Ecto neural progenitor cell (in vitro differentiated cells): ENCODE measurements at places on chromosomes 2 and 18.

DNA sequence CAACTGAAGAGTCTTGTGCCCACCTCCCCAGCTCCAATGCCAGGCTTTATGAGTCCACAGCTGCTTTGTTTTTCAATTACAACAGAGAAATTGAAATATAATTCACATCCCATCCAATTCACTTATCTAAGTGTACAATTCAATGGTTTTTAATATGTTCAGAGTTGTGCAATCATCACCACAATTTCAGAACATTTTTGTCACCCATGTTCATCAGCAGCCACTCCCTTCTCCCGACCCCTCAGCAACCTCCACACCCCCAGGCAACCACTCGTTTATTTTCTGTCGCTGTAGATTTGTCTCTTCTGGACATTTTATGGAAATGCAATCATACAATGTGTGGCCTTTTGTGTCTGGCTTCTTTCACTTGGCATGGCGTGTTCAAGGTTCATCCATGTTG lies 23.3 kb downstream of the INHBB start:
- no peak for DNase-seq

GRCh38 chr18:74233933-74234325 lies 57.8 kb downstream of the CYB5A start:
- no peak for DNase-seq

DNA sequence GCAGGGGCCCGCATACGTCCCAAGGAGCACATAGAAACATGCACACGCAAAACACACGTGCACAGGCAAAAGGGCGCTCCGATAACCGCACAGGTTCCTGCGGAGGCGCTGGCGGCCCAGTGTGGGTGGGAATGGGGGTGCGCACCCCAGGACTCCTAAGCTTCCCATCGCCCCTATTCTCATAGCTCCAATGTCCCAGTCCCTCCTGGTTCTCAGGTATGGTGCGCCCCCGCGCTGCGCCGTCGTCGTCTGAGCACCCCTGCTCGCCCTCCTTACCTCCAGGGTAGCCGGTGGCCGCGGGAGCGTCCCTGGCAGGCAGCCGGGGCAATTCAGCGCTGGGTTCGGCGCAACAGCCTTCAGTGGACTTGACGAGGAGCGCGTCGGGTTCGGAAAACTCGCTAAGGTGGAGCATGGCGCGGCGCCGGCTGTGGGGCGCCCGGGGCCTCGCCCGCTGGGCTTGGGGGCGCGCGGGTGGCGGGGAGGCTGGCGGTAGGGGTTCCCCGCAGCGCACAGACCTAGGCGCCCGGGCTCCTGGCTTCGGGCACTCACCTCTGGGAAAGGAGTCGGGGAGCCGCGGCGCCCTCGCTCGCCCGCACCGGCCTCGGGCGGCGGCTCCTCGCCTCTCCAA lies 328 bp downstream of the EGR4 start:
- peak; percentile 55 for DNase-seq

DNA sequence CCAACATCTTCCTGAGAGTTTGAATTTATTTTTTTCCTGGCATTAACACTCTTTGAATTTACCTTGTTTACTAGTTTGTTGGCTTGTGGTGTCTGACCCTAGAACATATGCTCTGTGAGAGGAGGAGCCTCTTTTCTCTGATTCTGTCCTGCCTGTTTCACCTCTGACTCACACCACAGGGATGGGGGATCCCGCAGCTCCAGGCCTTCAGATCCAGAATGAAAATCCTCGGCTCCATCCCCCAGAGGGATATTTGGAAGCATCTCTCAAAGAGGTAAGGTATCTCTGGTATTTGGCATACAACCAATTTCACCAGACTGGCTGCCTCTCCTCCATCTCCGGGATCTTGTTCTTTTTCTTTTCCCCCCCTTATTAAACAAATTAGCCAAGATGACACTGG lies 104.7 kb downstream of the GPR39 start:
- no peak for DNase-seq

GRCh38 chr18:26134107-26134506 lies 438 bp downstream of the PSMA8 start:
- no peak for DNase-seq

DNA sequence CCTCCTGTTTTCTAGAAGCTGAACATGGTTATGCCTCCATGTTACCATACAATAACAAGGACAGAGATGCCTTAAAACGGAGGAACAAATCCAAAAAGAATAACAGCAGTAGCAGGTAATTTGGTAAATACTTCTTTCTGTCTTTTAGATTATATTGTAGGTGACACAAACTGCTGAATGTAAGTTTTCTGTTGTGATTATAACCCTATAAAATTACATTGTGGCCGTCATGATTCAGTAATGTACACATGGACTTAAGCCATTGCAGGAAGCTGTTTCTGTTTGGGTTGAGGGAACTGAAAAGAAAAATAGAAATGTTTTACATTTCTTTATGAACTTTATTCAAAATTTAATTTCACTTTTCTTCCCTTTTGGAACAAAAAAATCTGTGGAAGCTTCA lies 1.2 kb downstream of the MXD1 start:
- DNase-seq: no peak

GRCh38 chr18:70418546-70419311 lies 129.9 kb downstream of the SOCS6 start:
- no peak for DNase-seq

- DNase-seq: no peak
These were observed 852.1 kb downstream of the CPS1 start for GRCh38 chr2:211408483-211408891.

DNA sequence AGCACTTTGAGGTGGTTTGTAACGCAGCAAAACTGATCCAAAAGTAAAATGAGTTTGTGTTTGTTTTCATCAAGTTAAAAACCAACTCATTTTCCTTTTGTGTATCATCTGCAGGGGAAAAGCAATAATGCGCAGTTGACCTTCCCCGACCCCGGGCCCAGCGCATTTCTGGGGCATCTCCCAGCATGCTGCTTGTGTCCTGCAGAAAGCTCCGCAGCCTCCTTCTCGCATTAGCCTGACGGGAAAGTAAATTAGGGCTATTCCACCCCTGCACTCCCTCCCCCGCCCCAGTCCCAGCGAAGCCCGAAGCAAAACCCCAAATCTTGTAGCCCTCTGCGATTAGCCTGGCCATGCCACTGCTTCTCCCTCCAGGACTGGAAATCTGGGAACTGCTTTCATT lies 82.0 kb upstream of the PPM1B start:
- peak; percentile 47 for DNase-seq

- DNase-seq: no peak
These were observed 3.4 kb downstream of the SGPP2 start for GRCh38 chr2:222427646-222428301.

GRCh38 chr18:79337620-79338019 lies 58.1 kb upstream of the NFATC1 start:
- no peak for DNase-seq
